Mesothelial cell of epicardium (in vitro differentiated cells): ENCODE measurements at places on chromosomes 6 and 20. TPM values are rescaled to one million over a fixed set of nuclear protein-coding genes. Genes with fewer than 3 reads are reported as not detected.
A peak's percentile ranks its signal among the peaks of the same experiment; 100 is the strongest.

DNA sequence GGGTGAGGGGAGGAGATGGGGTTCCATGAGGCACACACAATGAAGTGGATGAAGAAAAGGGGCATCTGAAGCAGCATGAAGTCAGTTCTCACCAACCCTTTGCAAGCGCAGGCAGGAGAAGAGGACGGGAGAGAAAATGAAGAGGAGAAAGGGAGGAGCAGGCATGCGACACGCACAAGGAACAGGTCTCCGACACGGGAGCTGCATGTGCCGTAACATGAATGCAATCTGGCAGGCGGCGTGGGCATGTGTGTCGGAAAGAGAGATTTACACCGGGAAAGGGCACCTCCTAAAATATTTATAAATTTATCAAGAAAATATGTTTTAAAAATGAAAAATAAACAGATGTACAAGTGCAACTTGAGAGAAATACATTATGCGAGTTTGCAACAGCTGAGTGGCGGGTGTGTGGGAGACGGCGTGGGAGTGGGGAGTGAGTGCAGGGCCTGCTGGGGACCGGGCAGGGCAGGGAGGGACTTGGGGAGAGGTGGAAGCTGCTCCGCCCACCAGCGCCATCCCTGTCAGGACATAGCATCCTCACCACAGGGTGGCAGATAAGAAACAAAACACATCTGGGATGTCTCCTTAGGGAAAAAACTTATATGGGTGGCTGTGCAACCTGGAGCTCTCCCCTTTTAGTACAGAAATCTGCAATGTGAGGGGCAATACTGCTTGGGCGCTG lies 40.6 kb downstream of the GJA10 start:
- no peak overlapping the region for H3K27ac ChIP-seq

- no peak overlapping the region for H3K4me3 ChIP-seq
- DNase-seq: no peak
- H3K36me3 ChIP-seq: no peaks in the 10 kb centered on the region
- no peaks in the 10 kb centered on the region for H3K4me1 ChIP-seq
- peaks cover 9% of the 10 kb centered on the region for H3K27me3 ChIP-seq
These were observed 191.2 kb downstream of the SYNDIG1 start for GRCh38 chr20:24660651-24661050.

Gene CNR1
- 6.2 to 6.9 TPM (median 6.3 TPM) in 3 replicates for total RNA-seq

- peaks cover 49% of the 10 kb centered on the region for H3K27me3 ChIP-seq
- H3K36me3 ChIP-seq: no peaks in the 10 kb centered on the region
- peak overlapping the region; percentile 79 for H3K4me3 ChIP-seq
- peak overlapping the region; percentile 90 for H3K27ac ChIP-seq
- peaks cover 24% of the 10 kb centered on the region for H3K4me1 ChIP-seq
- DNase-seq: no peak
These were observed 667 bp downstream of the STX11 start for GRCh38 chr6:144150710-144151657.

DNA sequence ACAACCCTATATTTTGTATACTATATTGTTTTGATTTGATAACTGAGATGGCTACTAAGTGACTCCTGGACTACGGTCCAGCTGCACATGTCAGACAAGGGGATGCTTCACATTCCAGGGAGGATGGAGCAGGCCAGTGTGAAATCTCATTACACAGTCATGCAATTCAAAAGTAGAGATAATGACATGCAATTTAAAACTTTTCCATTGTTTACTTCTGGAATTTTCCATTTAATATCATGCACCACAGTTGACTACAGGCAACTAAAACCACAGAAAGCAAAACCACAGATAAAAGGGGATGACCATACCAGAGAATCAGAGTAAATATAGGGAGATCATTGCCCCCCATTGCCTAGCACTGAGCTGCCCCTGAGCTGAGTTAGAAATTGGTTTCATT lies 366.4 kb downstream of the BTBD9 start:
- no peaks in the 10 kb centered on the region for H3K27me3 ChIP-seq
- no peak overlapping the region for H3K4me3 ChIP-seq
- H3K4me1 ChIP-seq: peaks cover 15% of the 10 kb centered on the region
- H3K27ac ChIP-seq: no peak overlapping the region

GRCh38 chr6:170069611-170070010 lies 221.3 kb downstream of the DLL1 start:
- no peak overlapping the region for H3K27ac ChIP-seq
- H3K4me1 ChIP-seq: no peaks in the 10 kb centered on the region
- no peaks in the 10 kb centered on the region for H3K36me3 ChIP-seq
- DNase-seq: no peak
- no peaks in the 10 kb centered on the region for H3K27me3 ChIP-seq
- H3K4me3 ChIP-seq: no peak overlapping the region

GRCh38 chr6:97053643-97054411 lies 129.3 kb downstream of the KLHL32 start:
- H3K4me3 ChIP-seq: no peak overlapping the region
- peaks cover 5% of the 10 kb centered on the region for H3K4me1 ChIP-seq
- peaks cover 22% of the 10 kb centered on the region for H3K27me3 ChIP-seq
- H3K36me3 ChIP-seq: no peaks in the 10 kb centered on the region

Gene SALL4
- 14.8 to 20.5 TPM (median 18.9 TPM) in 3 replicates for total RNA-seq

- no peak overlapping the region for H3K4me3 ChIP-seq
- H3K4me1 ChIP-seq: peaks cover 37% of the 10 kb centered on the region
- H3K36me3 ChIP-seq: peaks cover 17% of the 10 kb centered on the region
- H3K27ac ChIP-seq: peak overlapping the region; percentile 68
- DNase-seq: no peak
These were observed 371.4 kb downstream of the HDGFL1 start for GRCh38 chr6:22940581-22941290.
